ENCODE measurements at places on chromosomes 12 and 14.

GRCh38 chr12:31973818-31974217 lies 14.6 kb downstream of the RESF1 start:
- no peak for DNase-seq

DNA sequence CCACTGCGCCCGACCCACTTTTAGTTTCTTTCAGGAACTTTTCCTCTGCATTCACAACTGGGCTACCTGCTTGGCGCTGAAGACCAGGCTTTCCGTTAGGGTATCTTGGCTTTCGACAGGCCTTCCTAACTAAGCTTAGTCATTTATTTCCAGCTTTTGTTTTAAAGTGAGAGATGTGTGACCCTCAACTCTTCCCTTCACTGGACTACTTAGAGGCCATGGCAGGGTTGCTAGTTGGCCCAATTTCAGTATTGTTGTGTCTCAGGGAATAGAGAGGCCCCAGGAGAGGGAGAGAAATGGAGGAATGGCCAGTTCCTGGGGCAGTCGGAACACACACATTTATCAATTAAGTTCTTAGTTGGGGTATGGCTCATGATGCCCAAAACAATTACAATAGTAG lies 10.4 kb downstream of the MTA1 start:
- DNase-seq: no peak

GRCh38 chr12:63809566-63809965 lies 29.9 kb downstream of the RXYLT1 start:
- DNase-seq: no peak

- DNase-seq: peak; percentile 58
Observed at GRCh38 chr12:55188974-55189556, 31.8 kb upstream of the OR10A7 start.

DNA sequence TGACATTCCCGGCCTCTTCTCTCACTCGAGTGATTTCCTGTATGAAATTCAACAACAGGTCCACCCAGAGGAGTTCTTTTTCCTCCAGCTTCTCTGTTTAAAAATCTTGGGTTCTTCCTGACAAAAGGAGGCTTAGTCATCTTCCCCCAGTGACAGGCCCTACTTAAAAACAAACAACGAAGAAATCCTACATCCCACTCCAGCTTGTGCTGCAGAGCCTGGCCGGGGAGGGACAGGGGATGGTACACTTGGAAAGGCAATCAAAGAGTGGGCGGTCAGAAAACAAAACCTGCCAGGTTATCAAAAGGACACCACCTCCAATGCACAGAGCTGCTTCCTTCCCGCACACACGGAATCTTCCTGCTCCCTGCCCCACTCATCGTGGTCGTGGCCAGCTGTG lies 101.3 kb downstream of the CACNA1C start:
- DNase-seq: no peak

- peak; percentile 79 for DNase-seq
Observed at GRCh38 chr14:61322799-61323290, 1.5 kb downstream of the PRKCH start.

DNA sequence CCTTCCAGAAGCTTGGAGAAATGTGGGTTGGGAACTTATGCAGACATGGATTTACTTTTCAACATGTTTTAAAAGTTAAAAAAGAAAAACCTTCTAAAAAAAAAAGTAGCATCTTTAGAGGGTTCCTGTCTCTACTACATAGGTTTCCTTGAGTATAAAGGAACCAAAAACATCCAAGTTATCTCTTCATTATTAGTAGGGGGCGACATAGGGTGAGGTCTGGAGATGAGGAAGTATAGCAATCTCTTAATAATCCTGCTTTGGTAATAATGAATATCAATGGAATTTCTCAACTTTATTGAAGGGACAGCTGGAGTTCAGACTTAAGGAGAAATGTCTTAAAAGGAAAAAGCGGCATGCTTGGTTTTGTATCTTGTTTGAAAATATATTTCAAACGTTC lies 6.5 kb upstream of the PLXNC1 start:
- DNase-seq: no peak

- DNase-seq: no peak
Observed at GRCh38 chr12:44588651-44589050, 287.5 kb downstream of the NELL2 start.

- no peak for DNase-seq
Observed at GRCh38 chr12:106914796-106915634, 40.7 kb upstream of the TMEM263 start.

GRCh38 chr12:1319212-1319611 lies 275.2 kb downstream of the FBXL14 start:
- no peak for DNase-seq

All from activated effector memory CD4-positive, alpha-beta T cell treated with anti-CD3 and anti-CD28 coated beads, Interleukin-2, amount 50 U/mL, for 16 hours (primary cell).